ENCODE measurements at places on chromosomes 6 and 20.

GRCh38 chr20:48684501-48685041, 143.2 kb downstream of the PREX1 start:
- DNase-seq = no peak

GRCh38 chr6:25107218-25107617, 171.5 kb upstream of the RIPOR2 start:
- DNase-seq = no peak

DNA sequence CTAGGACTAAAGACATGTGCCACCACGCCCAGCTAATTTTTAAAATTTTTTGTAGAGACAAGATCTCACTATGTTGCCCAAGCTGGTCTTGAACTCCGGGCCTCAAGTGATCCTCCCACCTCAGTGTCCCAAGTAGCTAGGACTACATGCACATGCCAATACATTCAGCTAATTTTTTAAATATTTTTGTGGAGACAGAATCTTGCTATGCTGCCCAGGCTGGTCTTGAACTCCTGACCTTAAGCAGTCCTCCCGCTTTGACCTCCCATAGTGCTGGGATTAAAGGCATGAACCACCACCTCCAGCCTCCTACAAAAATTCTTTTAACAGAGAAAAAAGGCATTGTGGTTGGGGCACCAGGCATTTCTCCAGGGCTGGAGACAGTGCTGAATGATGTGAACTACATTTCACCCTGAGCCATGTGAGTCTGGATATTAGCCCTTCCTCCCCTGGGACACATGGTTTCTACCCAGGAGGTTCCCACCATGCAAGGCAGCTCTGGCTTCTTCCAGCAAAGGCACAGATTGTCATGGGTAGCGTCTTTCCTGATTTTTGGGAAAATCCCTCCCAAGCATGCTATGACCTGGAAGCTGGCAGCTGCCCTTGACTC, 36.3 kb upstream of the CMTR1 start:
- DNase-seq = no peak

DNA sequence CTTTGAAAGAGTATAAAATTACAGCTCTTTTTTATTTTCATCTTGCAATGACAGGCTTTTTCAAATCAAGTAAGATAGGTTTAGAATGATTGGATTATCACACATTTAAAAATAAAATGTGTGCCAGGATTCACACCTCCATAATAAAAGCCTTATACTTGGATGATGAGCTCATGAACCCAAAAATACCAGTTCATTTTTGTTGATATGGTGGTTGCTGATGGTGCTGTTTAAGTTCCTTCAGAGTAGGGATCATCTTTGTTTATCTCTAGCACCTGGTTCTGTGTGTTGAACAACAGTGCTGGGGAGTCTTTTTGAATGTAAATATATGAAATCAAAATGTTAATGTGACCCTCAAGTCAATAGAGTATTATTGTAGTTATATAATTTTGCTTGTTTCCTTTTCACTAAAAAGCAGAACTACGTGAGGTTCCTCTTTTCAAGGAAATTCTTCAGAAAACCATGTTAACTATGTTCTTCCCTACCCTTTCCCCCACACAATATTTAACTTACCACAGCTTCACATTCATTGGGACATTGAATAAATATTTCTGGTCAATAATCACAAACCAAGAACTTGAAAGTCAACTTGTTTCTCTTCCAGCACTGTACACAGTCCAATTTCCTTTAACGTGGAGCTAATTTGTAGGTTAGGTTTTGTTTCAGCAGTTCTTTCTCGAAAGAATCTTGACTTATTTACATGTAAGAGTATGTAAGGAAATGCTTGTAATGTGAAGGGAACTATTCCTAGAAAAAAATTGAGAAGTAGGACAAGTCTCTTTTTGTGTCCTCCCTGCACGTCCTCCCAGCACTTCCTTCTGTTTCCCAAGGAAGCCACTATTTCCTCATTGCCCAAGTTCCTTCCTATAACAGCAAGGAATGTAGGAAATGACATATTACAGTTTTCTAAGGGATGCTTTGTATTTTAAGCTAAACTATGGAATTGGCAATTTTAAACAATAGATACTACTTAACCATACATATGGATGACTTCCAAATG, 945.9 kb upstream of the CITED2 start:
- no peak for DNase-seq

GRCh38 chr20:6305536-6305935, 182.7 kb upstream of the FERMT1 start:
- no peak for DNase-seq

DNA sequence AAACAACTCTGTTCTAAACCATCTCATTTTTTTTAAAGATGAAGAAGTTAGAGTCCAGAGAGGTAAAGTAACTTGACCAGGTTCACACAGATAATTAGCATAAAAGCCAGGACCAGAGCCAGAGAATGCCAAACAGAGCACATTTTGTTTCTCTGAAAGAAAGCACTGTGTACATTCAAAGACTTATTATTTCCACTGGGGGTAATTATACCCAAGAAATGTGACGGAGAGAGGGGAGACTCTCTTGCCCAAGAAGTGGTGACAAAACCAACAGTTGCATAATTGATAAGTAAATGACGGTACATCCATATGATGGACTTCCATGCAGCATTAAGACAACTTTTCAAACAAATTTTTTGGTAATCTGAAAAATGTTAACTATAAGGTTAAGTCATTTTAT, 111.6 kb downstream of the RTN4IP1 start:
- DNase-seq = no peak

DNA sequence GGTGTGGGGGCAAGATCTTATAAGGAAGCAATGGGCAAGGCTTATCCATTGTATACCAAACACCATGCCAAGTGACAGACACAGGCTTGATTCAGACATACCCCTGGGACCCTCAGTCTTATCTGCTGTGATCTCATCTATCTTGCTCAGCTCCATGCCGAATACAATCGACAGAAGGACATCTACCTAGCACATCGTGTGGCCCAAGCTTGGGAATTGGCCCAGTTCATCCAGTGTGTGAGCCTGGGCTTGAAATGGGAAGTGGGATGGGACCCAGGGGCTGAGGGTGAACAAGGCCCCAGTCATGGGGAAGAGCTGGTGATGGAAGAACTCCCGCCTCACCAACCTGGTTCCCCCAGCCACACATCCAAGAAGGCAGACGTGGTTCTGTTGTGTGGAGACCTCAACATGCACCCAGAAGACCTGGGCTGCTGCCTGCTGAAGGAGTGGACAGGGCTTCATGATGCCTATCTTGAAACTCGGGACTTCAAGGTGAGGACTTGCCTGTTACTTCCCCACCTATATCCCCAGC, 1.9 kb downstream of the SMPD2 start:
- DNase-seq = no peak

DNA sequence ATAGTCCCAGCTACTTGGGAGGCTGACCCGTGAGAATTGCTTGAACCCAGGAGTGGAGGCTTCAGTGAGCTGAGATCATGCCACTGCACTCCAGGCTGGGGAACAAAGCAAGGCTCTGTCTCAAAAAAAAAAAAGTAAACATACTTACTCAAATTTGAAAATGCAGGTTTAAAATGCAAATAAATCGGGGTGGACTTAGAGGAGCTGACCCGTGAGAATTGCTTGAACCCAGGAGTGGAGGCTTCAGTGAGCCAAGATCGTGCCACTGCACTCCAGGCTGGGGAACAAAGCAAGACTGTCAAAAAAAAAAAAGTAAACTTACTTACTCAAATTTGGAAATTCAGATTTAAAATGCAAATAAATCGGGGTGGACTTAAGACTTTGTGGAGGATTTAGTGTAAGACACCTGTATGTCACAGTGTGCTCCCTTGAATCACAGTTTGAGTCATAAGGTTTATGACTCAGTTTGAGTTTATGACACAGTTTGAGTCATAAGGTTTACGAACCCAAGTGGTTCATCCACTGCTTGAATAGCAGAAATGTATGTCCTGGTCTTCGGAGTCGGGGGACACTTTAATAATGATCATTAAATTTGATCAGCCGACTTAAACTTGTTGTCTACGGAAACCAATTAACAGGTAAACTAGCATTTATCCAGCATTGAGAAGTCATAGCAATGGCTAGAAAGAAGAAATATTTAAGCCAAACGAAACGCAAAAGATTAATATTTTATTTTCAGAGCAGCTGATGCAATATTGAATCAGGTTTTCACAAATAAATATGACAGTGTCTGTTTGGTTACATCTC, 6.8 kb upstream of the MRPS10 start:
- DNase-seq = no peak

- no peak for DNase-seq
Observed at GRCh38 chr20:2888224-2888955, 15.1 kb downstream of the PTPRA start.

DNA sequence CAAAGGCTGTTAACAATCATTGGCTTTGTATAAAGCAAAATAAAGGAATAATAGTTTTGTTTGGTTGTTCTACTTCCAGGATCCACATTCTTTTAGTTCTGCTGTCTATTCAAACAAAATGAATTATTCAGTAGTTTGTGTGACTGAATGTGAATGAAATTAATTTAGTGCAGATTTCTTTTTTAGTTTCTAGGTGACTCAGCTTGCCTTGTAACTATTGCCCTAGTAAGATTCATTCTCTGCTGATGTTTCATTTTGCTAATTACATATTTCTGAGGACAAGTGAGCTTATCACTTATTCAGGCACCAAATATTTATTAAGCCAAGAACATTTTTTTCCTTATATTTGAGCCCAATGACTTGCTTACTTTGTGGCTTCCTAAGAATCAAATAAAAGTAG, 46.5 kb upstream of the RIPOR2 start:
- no peak for DNase-seq

DNA sequence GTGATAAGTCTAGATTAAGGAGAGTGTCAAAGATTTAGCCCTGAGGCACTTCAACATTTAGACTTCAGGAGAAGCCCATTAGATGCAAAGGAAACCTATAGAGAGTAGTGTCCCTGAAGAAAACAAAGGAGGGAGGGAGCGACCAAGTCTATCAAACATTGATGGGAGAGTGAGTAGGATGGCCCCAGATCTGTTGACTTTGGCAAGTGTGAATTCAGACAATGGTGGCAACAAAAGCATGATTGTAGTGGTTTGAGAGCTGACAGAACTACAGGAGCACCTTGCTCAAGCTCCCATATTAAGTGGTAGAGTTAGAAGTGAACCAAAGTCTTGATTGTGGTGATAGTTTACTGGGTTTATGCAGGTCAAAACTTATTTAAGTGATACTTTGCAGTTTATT, 979 bp upstream of the ABCF1 start:
- DNase-seq = no peak

DNA sequence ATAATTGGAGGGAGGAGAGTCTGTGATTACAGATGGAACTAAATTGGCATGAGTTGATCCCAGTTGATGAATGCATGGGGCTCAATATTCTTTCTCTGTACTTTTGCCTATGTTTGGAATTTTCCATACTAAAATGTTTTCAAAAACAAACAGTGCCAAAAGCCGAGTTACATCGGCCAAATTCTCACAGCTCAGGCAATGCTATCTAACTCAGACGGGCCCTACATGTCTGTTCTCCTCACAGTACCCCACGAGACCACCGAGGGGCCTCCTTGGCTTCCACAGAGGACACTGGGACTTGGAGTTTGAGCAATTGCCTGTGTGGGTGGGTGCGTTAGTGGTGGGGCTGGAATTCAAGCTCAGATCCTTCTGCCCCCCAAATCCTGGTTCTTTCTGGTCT, 413.2 kb downstream of the CDH26 start:
- no peak for DNase-seq

- DNase-seq = no peak
Observed at GRCh38 chr6:74755778-74756177, 450.1 kb downstream of the COL12A1 start.

DNA sequence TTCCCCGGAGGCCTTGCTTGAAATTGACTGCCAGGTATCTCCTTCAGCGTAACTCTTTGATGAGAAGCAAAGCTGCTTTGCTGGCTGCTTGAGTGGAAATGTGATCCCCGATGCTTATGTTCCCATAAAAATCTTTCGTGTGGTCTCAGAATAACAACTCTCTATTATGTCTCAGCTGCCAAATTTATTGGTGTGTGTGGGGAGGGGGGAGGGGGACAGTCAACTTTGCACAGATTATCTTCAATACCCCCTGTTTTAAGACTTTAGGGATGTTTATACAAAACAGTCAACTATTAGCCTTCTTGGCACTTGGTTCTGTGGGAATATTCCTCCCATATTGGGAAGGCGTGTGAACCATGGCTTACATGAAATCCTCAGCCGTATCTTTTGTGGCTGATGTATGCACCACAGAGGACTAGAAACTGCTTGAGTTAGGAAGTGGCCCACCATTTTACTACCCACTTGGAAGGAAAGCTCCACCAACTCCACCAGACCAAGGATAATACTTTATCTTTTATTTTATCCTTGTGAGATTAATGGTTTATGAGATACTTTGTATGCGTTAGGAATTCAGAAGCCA, 101.5 kb upstream of the SLC24A3 start:
- DNase-seq = no peak

DNA sequence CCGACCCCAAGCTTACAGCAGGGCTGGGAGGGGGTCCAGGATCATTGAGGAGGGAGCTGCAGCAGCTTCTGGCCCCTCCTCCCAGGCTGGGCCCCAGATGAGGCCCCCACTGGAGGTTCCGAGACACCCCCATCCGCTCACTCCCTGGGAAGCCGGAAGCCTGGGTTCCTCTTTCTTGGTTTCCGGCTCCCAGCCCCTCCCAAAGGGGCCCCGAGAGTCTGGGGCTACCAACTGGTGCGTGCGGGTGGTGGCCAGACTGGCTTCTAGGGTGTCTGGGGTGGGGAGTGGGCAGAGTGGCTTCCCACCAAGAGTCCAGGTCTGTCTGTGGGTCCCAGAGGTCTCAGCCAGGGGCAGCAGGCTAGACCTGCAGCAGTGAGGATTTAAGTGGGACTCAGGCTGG, 2.2 kb downstream of the RGS19 start:
- DNase-seq = no peak

DNA sequence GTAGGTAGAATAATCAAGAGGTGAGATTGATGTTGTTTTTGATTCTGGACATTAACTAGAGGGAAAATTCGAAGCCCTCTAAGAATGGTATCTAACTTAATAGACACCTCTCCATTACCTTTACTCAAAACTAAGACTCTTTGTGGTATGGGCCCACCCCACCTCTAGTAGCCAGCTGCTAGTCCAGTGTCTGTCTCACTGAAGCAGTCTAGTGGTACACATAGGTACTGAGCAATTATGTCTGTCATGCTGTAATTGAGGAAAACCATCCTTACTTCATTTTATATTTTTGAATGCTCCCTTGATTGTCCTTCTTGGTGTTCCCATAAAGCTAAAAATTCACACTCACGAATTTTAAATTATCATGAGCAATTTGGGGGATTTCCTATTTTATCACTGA, 290.7 kb downstream of the ARHGAP18 start:
- no peak for DNase-seq

GRCh38 chr20:37879843-37880242, 23.1 kb upstream of the VSTM2L start:
- no peak for DNase-seq

All from activated CD4-positive, alpha-beta T cell treated with anti-CD3 and anti-CD28 coated beads, Interleukin-2, amount 50 U/mL, for 1 hour (primary cell).